Heart left ventricle (tissue), 16 donors: ENCODE measurements at places on chromosomes 12 and 14. TPM values are rescaled to one million over a fixed set of nuclear protein-coding genes. Genes with fewer than 3 reads are reported as not detected.

DNA sequence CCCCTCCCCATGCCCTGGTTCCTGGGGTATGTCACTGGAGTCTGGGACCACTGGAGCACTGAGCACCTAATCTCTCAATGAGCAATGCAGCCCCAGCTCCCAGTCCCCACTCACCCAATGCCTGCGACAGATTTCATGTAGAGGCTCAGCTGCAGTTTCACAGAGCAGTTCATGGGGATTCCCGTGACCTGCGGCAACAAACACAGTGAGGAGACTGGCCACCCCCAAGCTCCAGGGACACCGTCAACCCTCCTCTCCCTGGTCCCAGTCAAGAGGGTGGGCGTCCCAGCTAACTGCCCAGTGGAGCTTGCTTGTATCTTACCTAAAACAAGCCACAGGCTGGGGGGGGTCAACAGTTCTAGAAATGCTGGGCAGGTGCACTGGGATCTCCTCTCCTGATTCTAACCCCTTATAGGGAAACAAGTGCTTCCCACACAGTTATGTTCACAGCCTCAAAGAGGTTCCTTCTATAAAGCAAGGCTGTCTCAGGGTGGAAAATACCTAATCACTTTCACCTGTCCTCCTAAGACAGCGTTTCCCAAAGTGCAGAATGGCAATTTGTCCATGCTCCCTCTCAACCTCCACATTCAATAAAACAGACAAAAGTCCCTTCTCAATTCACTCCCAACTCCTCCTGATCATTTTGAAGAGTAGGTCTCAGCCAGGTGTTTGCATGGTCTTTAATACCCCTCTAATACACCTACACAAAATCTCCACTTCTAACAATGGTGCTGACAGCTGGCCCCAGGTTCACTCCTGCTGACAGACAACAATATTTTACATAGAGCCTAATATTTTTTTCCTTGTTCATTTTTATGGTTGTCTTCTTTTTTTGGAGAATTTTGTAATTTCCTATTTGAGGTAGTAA lies 68.3 kb downstream of the SCARB1 start:
- H3K36me3 ChIP-seq = no peaks in the 10 kb centered on the region
- no peak overlapping the region for H3K27ac ChIP-seq
- H3K4me1 ChIP-seq = no peaks in the 10 kb centered on the region
- no peak for DNase-seq
- H3K27me3 ChIP-seq = no peaks in the 10 kb centered on the region

Gene AHNAK2
- total RNA-seq = 3.9 TPM

Gene JDP2
- 72.6 TPM for total RNA-seq

Gene BDKRB1
- total RNA-seq = not detected

Gene NTN4
- total RNA-seq = 58.4 TPM

DNA sequence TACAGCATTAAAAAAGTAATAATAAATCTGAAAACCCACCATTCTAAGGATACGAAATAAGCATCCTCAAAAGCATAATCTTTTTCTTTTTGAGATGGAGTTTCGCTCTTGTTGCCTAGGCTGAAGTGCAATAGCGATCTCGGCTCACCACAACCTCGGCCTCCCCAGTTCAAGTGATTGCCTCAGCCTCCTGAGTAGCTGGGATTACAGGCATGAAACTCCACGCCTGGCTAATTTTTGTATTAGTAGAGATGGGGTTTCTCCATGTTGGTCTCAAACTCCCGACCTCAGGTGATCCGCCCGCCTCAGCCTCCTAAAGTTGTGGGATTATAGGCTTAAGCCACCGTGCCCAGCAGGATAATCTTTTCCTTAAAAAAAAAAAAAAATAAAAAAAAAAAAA lies 4.3 kb downstream of the CCNT1 start:
- H3K36me3 ChIP-seq = peaks cover 36% of the 10 kb centered on the region
- peaks cover 19% of the 10 kb centered on the region for H3K4me1 ChIP-seq
- no peaks in the 10 kb centered on the region for H3K27me3 ChIP-seq
- H3K27ac ChIP-seq = no peak overlapping the region
- no peak overlapping the region for H3K4me3 ChIP-seq
- no peak for DNase-seq

- H3K36me3 ChIP-seq = peaks cover 4% of the 10 kb centered on the region
- H3K4me3 ChIP-seq = no peak overlapping the region
- H3K4me1 ChIP-seq = peaks cover 6% of the 10 kb centered on the region
- DNase-seq = no peak
- no peaks in the 10 kb centered on the region for H3K27me3 ChIP-seq
- no peak overlapping the region for H3K27ac ChIP-seq
Observed at GRCh38 chr14:88515499-88516221, 39.1 kb downstream of the PTPN21 start.

Gene ATP6V1D
- total RNA-seq = 150 TPM

Gene ARF3
- total RNA-seq = 59.4 TPM

DNA sequence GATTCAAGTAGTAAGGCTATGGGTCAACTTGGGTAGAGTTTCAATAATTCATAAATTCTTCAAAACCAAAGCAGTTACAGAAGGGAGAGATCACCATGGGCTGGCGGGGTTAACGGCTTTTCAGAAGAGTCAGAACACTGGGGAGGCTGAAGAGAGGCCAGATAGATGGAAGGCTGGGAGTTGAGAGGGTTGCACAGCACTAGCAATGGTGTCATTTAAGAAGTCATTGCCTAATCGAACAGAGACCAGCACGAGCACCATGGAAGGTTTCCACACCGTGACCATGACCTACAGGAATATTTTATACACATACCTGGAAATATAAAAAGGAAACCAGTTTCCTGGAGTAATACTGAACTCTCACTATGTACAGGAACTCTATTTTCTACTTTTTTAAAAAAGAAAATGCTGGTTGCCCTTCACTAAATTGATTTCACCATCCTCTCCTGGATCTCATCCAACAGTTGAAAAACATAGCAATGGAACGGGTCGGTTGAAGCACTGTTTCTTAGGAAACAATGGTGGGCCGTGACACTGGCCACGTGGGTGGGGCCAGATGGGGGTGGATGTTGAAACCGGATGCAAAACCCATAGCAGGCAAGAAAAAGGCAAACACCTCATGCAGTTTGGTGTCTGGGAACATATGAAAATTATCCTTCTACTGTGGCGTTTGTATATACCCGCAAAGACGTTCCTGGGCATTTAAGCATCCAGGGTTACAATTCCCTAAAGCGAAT lies 38.0 kb upstream of the RIN3 start:
- no peak overlapping the region for H3K4me3 ChIP-seq
- DNase-seq = peak; percentile 78
- H3K4me1 ChIP-seq = no peaks in the 10 kb centered on the region
- no peaks in the 10 kb centered on the region for H3K36me3 ChIP-seq

DNA sequence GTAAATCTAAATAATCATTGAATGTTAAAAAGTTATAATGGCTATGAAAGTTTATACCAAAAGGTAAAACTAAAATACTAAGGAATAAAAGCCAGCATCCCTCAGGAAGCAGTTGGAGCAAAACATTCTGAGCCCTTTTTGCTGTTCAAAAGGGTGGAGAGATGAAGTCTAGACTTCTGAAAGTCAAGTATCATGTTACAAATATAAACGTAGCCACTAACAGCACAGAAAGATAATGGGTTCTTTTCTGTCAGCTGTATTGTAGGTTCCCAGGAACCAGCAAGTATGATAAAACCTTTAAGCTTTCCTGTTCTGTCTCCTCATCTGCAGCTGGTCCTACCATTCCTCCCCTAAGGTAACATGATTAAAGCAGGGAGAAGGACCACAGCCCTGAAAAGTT lies 16.4 kb upstream of the PLD4 start:
- H3K27me3 ChIP-seq = peaks cover 6% of the 10 kb centered on the region
- no peaks in the 10 kb centered on the region for H3K36me3 ChIP-seq
- H3K4me1 ChIP-seq = no peaks in the 10 kb centered on the region

Gene LTB4R2
- 0.98 TPM for total RNA-seq

GRCh38 chr14:53180272-53181221 lies 27.4 kb upstream of the DDHD1 start:
- H3K27me3 ChIP-seq = no peaks in the 10 kb centered on the region
- H3K4me1 ChIP-seq = peaks cover 5% of the 10 kb centered on the region
- DNase-seq = no peak
- no peak overlapping the region for H3K27ac ChIP-seq
- H3K4me3 ChIP-seq = no peak overlapping the region

Gene FOXG1
- total RNA-seq = not detected

- no peak overlapping the region for H3K4me3 ChIP-seq
- H3K36me3 ChIP-seq = peaks cover 16% of the 10 kb centered on the region
- H3K4me1 ChIP-seq = no peaks in the 10 kb centered on the region
- no peaks in the 10 kb centered on the region for H3K27me3 ChIP-seq
- no peak overlapping the region for H3K27ac ChIP-seq
- DNase-seq = no peak
Observed at GRCh38 chr12:39369756-39370155, 73.2 kb downstream of the KIF21A start.

DNA sequence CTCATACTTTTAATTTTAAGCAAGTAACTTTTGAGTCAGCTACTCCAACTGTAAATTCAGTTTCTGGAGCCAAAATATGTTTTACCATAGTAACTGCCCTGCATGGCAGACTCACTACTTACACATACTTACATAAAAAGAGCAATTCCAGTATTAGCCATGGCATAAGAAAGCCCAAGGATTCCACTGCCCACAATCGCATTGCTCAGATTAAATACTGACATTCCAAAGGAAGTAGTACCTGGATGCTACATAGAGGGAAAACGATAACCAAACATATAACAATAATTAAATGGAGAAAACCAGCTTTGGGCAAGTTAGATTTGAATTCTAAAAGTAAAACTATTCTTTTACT lies 2.2 kb downstream of the SLC38A2 start:
- peaks cover 51% of the 10 kb centered on the region for H3K4me1 ChIP-seq
- H3K4me3 ChIP-seq = peak overlapping the region; percentile 86
- no peaks in the 10 kb centered on the region for H3K27me3 ChIP-seq

Gene BDKRB2
- 3.3 TPM for total RNA-seq

DNA sequence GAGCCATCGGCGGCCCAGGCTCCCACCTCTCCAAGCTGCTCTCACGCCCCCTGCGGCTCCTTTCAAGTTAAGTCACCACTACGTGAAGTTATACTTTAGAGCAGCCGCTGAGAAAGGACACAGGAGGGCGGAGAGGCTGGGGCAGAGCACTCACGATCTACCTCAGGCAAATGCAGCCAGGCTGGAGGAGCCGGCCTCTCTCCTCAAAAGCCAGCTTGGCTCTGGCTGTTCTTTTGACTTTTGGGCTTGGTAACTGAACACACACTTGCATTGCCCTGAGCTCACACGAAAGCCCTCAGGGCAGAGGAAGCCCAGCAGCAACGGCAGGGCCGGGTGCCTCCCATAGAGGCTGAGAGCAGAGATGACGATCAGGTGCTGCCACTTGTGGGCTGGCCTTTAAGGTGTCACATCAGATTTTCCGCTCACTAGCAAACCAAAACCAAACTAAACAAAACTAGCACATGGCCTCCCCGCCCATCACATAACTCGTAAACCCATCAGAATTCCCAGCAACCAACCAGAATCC lies 75.2 kb downstream of the PITPNM2 start:
- H3K36me3 ChIP-seq = no peaks in the 10 kb centered on the region
- no peak for DNase-seq
- H3K4me3 ChIP-seq = no peak overlapping the region
- peak overlapping the region; percentile 59 for H3K27ac ChIP-seq

Gene ASIC1
- 0.87 TPM for total RNA-seq

- no peak overlapping the region for H3K4me3 ChIP-seq
- H3K27me3 ChIP-seq = no peaks in the 10 kb centered on the region
- peaks cover 66% of the 10 kb centered on the region for H3K4me1 ChIP-seq
- DNase-seq = no peak
- H3K27ac ChIP-seq = peak overlapping the region; percentile 71
Observed at GRCh38 chr14:69693145-69693544, 73.8 kb upstream of the SRSF5 start.

GRCh38 chr14:98345161-98345560 lies 926.8 kb downstream of the BCL11B start:
- no peak overlapping the region for H3K27ac ChIP-seq
- no peaks in the 10 kb centered on the region for H3K36me3 ChIP-seq
- no peaks in the 10 kb centered on the region for H3K27me3 ChIP-seq
- H3K4me3 ChIP-seq = no peak overlapping the region
- no peak for DNase-seq

- no peaks in the 10 kb centered on the region for H3K36me3 ChIP-seq
- H3K4me3 ChIP-seq = peak overlapping the region; percentile 31
- peak overlapping the region; percentile 72 for H3K27ac ChIP-seq
- peaks cover 9% of the 10 kb centered on the region for H3K4me1 ChIP-seq
- H3K27me3 ChIP-seq = no peaks in the 10 kb centered on the region
Observed at GRCh38 chr14:64841772-64842750, 37.6 kb downstream of the SPTB start.

Gene DBX2
- total RNA-seq = not detected

Gene TMEM119
- 7.1 TPM for total RNA-seq

Gene TAS2R7
- not detected for total RNA-seq

Gene CLEC12A
- total RNA-seq = 0.45 TPM

DNA sequence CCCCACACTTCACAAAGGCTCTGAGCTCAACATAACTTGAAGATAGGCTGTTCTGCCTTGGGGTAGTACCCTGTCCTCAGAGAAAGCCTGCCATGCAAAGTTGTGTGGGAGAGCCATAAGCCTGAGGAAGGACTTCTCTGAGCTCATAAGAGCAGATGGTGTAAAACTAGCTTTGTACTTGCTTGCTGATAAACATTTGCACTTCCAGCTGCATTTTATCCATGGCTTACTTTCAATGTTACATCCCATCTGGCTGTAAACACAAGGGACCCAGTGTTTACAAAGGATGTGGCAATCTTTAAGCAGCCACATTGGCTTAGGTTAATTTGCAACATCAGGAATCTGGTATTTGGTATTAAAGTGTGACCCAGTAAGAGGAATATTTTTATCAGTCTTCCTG lies 258.1 kb downstream of the IPO8 start:
- no peaks in the 10 kb centered on the region for H3K4me1 ChIP-seq
- no peaks in the 10 kb centered on the region for H3K27me3 ChIP-seq
- no peak overlapping the region for H3K4me3 ChIP-seq
- peak overlapping the region; percentile 26 for H3K27ac ChIP-seq
- no peaks in the 10 kb centered on the region for H3K36me3 ChIP-seq
- no peak for DNase-seq
